Right cardiac atrium (tissue), 5 donors: ENCODE measurements at places on chromosomes 5 and 9.

GRCh38 chr5:150758203-150758530 is 650 bp downstream of the DCTN4 start:
- DNase-seq: no peak

- no peak for DNase-seq
Observed at GRCh38 chr5:143812085-143812705, at the start of gene HMHB1. TSS of gene HMHB1 (plus strand) at chr5:143812161.

DNA sequence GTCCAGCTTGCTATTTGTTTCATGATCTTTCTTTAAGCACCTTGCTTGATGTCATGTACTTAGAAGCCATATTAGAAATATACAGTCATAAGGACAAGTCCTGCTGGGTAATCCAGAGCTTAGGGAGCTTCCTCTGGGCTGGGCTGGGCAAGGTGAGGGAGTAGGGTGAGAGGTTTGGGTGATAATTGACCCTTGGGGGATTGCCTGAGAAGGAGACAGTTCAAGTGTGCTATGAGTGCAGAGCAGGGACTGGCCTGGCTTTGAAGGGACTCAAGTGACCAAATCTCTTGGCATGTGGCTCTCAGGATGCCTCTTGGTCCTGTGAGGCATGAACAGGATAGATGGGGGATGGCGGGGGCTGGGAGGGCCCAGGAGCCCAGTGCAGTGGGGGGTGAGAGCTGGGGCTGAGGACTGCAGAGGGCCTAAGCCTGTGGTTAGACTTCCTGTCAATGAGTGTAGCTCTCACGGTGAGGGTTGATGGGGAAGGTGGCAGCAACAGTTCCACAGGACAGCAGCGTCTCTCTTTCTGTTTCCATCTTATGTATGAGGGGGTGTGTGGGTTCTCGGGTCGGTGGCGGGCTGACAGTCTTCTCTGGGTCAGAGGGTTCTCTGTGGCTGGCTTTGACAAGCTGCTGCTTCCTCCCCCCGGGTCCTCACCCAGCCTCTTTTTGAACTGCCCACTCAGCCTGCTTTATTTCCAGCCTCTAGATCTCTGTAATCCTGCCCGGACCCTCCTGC is 53.5 kb downstream of the RGS3 start:
- DNase-seq: no peak

- DNase-seq: no peak
Observed at GRCh38 chr5:38494763-38495162, 61.7 kb downstream of the LIFR start.
